Substantia nigra (tissue), 51 donors: ENCODE measurements at places on chromosomes 7 and 10.

DNA sequence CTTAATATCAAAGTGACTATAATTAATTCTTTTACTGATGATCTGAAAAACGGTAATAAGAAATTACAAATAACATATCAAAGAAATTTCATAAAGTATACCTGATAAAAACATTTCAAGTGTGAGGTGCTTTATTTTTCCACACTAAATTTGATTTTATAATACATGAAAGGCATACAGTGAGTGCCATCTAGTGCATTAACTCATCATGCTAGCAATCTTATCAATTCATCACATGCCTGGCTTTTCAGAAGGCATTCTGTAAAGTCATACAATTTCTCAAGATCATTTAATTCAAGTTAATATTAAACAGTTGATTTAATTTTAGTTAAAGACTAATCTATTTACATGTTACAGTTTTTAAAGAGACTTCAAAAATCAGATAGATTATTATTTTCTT is 1020.9 kb downstream of the GATA3 start:
- no peak for DNase-seq

- no peak for DNase-seq
These were observed 13.0 kb downstream of the MCMBP start for GRCh38 chr10:119859420-119860258.

- DNase-seq = no peak
These were observed 25.0 kb downstream of the SHH start for GRCh38 chr7:155787171-155787851.

- no peak for DNase-seq
These were observed 2.4 kb upstream of the UNC5B start for GRCh38 chr10:71209731-71210541.

DNA sequence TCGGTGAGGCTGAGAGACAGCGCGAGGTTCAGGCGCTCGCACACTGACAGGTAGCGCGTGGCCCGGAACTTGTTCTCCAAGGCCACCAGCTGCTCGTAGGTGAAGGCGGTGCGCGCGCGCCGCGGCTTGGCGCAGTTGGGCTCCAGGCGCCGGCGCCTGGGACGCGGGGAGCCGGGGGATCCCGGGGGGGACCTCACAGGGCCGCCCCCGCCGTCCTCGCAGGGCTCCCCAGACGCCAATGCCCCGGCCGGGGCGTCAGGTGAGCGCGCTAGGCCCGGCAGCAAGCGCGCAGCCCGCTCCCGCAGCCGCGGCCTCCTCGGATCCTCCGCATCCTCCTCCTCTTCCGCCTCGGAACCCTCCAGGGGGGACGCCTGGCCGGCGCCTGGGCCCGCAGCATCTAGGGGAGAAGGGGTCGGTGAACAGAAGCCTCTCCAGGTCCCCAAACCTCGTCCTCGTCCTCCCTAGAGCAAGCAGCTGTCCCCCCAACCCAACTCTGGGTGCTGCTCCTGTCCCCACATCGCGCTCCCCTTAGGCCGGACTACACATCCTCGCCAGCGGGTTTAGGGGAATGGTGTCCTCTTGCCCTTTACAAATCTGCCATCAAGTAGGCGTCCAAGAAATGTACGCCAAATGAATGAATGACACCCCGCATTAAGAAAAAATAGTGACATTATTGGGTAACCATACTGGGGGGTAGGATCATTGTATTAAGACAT is 1.9 kb downstream of the NKX1-2 start:
- DNase-seq = no peak

GRCh38 chr10:88831709-88832108 is 19.9 kb downstream of the ANKRD22 start:
- DNase-seq = no peak

DNA sequence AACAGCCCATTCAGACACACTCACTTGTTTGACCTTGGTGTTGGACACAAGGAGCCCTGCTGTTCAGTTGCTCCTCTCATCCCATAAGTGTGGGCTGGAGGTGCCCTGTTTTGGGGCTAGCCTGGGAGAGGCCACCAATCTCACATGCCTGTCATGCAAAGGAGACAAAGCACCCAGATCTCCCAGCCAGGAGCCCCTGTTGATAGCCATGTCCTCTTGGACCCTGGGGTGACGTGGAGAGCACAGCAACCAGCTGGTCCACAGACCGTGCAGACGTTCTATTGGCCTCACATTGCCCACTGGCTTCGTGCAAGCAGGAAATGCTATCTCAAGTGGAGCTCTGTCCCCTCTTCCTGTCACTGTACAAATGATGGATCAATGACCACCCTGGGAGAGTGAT is 240.8 kb downstream of the RPS24 start:
- DNase-seq = no peak
